Testis (tissue), 5 donors: ENCODE measurements at places on chromosomes 6 and 20.

DNA sequence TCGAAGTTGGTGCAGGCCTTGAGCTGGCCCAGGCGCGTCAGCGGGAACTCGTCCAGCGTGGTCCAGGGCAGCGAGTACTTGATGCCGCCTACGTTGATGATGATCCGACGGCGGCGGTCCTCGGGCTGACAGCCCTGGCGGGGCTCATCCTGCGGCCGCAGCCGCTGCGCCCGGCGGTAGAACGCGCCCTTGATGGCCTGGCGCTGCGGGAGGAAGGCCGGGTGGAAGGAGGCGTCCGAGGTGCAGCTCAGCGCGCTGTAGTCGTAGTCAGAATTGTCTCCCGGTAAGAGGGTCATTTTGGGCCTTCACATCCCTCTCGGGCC, 12.9 kb downstream of the KCNG1 start:
- DNase-seq, result no peak

DNA sequence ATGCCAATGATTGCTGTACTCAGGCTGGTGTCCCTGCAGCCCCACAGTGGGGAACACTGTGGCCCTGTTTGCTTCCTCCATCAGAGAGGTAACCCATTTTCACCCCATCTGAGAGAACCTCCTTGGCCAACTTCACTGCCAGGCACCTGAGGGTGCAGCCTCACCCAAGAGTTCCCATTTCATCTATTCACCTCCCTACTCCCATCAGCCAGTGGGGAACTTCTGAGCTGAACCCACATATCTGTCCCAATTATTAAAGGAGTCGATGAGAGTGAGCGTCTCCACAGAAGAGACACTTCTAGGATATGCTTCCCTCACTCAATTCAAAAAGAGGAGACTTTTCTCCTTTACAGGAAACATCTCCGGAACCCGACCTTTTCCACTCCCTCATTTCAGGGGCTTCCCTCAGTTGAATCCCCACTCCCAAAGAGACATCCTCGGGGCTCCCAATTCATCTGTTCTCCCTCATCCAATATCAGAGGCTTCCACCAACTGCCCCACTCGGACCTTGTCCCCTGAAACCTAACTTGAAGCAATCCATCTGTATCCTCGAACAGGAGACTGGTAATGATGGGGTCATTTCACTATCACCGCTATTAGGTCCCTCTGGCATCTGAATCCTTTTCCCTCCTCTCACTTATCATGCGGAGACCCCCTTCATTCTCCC, 988 bp downstream of the UBE2V1 start:
- no peak for DNase-seq

- DNase-seq, result no peak
Measured at GRCh38 chr20:53298911-53299310, 294.7 kb downstream of the ZNF217 start.

GRCh38 chr20:43835944-43836508, 78.6 kb upstream of the TOX2 start:
- no peak for DNase-seq

DNA sequence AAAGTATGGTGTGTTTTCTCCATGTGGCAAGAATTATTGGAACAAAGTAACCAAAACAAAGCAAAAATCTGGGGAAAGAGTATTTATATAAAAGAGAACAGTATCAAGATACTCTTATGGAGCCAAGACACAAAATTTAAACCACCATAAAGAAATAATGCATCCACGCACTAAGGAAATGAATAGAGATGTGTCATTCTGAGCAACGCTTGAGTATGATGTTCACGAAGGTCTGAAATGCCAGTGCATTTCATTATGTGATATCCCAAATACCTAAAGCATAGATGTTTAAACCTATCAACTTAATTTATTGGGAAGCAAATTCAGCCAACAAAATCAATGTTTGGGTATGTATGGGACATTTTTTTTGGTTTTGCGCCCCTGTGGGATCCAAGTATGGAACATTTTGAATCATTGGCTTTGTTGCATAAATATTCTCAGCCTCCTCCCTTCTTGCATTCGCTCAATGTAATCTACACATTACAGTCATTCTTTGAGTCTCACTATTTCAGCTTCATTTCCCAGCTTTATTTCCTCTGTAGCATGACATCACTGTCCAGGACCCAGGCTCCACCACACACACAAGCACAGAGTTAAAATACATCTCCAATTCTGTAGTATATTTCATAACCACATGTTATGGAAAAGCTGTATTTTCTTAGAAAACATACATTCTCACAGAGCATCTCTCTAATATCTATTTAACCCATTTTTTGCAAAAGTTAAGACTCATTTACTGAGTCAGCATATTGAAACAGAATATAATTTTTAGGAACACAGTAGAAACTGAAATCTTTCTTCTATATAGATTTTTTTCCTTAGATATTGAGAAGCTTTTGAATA, 11.6 kb upstream of the MOXD1 start:
- DNase-seq, result no peak

- no peak for DNase-seq
Measured at GRCh38 chr20:8860011-8860495, 208.8 kb upstream of the PLCB4 start.

DNA sequence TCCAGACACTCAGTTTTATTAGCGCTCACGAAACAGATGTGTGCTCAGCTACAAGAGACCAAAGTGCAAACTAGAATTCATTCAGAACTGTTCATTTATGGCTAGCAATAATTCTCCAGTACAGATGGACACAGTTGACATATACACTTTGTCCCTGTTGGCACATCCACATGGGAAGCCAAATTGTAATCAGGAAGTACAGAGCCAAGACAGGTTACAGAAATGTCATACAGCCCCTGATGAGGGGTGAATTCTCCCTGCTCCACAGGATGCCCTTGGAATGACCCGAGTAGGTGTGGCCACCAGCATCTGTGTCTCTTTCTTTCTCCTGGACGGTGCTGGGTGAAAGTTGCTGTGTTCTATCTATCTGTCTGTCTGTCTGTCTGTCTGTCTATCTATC, 7.6 kb downstream of the DHX35 start:
- DNase-seq, result no peak

GRCh38 chr6:81770381-81770780, 17.9 kb upstream of the TENT5A start:
- DNase-seq, result no peak

GRCh38 chr6:83615025-83615999, 93.6 kb downstream of the SNAP91 start:
- no peak for DNase-seq

- no peak for DNase-seq
Measured at GRCh38 chr6:98974309-98974708, 26.6 kb upstream of the FBXL4 start.

DNA sequence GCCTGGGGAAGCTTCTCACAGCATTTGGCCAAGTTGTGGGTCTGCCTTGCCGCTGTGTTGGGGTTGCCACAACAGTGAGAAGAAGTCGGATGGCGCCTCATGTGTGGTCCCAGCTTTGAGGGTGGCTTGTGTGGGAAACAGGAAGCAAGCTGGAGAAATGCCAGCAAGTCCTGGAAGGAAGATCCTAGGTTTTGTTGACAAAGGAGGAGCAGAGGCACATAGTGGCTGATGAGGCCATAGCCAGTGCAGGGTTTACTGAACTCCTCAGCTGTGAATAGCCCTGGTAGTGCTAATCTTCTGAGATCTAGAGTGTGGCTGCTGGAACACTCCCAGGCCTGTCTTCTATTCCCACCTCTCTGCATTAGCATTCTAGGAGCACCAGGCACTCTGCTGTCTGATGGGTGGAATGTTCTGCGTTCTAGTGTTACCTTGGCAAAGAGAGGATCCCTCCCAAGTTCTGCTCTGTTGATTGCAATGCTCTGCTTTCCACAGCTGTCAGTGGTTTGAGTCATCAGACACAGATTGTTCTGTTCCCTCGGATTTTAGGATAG, 25.2 kb downstream of the SNPH start:
- no peak for DNase-seq

- DNase-seq, result no peak
Measured at GRCh38 chr20:63060057-63060991, 53.6 kb upstream of the BHLHE23 start.

DNA sequence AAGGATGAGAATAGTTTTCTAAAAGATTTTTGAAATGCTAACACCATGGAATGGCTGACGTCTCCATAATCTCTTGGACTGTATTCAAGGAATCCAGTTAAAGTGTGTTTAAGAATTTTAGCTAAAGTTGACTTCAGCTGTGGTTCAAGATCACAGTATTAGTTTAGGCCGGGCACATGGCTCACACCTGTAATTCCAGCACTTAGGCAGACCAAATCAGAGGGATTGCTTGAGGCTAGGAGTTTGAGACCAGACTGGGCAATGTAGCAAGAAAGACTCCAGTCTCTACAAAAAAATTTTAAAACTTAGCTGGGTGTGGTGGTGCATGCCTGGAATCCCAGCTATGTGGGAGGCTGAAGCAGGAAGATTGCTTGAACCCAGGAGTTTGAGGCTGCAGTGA, 68.2 kb downstream of the RFPL4B start:
- no peak for DNase-seq

DNA sequence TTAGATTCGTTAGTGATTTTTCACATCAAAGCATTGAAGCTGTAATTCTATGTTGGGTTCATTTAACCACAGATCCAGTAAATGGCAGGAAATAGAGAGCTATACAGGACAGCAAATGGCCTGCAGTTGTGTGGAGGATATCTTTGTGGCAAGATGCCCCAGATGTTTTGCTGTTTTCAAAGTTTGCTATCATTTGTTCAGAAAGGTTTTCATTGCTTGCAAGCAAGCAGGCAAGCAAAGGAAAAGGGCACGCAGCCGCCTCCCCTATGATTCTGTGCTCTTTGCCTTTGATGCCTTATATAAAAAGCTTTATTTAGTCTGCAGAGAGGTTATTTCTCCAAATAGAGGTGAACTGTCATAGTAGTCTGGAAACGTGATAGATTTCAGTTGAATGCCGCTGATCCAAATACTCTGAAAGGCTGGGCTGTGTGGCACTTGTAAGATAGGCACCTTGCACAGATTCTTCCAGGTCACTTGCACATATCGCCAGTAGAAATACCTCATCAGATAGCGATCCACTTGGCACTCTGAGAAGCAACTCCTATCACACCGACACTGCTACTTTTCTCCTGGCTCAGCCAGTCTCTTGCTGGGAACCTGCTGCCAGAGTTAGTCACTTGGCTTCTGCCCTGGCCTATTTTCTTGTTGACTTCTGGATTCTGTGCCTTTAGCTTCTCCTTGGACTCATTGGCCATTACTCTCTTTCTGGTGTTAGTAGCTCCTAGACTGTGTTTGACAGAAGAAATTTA, 66.4 kb downstream of the UTRN start:
- DNase-seq, result no peak

GRCh38 chr20:53222416-53222815, 250.3 kb downstream of the TSHZ2 start:
- DNase-seq, result no peak

GRCh38 chr6:125904871-125905270, 51.7 kb upstream of the HINT3 start:
- DNase-seq, result no peak

DNA sequence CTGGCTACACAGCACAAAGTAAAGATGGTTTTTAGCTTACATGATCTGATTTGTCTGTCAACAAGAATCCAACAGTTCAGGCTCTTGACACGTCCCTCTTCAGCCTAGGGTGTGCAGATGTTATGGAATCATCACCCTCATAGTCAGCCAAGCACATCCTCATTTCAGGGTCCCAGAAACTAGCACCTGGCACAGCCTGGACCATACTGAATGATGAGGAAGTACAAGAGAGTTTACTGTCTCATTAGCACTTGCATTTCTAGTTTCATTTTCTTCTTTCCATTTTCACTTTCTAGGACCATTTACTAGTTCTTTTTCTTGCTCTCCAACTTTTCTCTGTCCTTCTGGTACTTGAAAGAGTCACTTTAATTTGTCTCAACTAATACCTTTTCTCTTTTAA, 6.5 kb downstream of the RIPOR2 start:
- DNase-seq, result no peak

GRCh38 chr6:6683969-6684833, 95.7 kb downstream of the LY86 start:
- no peak for DNase-seq

DNA sequence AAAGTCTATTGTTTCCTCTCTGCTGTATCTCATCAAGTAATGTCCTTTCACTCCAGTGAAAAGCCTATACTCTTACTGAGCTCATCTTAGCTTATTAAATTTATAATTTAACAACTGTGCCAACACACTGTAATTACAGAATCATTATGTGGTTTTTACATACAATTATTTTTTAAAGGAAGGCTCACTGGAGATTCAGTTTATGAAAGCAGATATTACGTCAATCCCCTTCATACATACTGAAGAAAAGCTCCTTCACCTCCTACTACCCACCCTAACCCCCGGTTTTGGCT, 28.1 kb downstream of the ARHGAP18 start:
- no peak for DNase-seq

DNA sequence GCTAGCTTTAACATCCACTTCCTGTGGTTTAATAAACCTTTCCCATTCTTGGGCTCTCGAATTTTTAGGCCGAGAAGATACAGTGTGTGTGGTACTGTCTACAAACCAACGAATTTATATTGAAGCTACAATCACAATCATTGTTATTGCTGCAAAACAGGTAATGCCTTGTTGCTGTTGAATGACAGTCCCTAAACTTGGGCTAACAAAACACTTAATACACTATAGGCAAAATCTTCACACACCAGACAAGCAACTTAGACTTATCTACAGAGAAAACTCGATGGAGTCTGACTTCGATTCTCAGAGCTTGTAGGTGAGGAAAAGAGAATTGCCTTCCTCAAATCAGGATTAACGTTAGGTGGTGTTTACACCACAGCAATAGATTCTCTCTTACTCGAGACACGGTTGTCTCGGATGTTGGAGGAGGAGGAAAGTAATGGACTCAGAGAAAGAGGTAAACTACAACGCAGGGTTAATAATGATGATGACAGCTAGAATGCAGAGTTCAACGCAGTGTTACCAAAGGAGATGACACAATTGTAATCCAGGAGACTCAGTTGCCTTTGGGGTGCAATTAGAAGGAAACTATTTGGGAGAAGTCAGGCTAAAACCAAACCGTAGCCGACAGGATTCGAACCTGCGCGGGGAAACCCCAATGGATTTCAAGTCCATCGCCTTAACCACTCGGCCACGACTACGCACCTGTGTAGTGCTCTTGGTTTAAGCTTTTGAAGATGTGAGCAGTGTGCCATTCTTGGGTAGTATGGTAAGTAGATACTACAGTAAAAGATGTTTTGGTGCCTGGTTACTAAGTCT, 32.5 kb upstream of the ZNF184 start:
- DNase-seq, result peak; percentile 80

- DNase-seq, result no peak
Measured at GRCh38 chr20:2112910-2113309, 11.3 kb downstream of the STK35 start.

- DNase-seq, result peak; percentile 41
Measured at GRCh38 chr6:119350202-119350951, 816 bp upstream of the MAN1A1 start.

GRCh38 chr20:64056889-64057627, 5.9 kb upstream of the TCEA2 start:
- DNase-seq, result no peak

- DNase-seq, result no peak
Measured at GRCh38 chr6:80181352-80182081, 75.0 kb downstream of the BCKDHB start.

GRCh38 chr6:152124429-152125074, 317.1 kb downstream of the ESR1 start:
- no peak for DNase-seq
